Neural crest cell (in vitro differentiated cells): ENCODE measurements at places on chromosomes 2 and 18.

DNA sequence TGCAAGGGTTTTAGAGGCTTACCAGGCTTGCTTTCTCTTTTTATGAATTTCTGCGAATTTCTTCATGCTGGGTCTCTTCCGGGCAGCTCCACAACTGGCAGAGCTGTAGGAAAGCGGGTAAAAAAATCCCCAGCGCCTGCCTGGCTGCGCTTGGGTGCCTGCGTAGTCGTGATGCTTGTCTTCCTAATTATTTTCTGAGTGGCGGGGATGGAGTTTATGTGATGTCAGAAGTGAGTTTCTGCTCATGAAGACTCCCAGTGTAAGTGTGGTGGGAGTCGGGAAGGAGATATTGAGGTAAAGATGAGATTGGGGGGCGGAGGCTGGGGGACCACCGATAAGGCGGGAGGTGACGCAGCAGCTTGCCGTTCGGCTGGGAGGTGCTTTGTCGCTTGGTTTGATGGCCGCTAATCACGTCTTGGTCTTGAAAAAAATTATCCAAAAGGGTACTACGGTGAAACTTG, 229.8 kb downstream of the LDLRAD4 start:
- DNase-seq = no peak

GRCh38 chr2:229179628-229180027, 91.5 kb downstream of the PID1 start:
- no peak for DNase-seq

DNA sequence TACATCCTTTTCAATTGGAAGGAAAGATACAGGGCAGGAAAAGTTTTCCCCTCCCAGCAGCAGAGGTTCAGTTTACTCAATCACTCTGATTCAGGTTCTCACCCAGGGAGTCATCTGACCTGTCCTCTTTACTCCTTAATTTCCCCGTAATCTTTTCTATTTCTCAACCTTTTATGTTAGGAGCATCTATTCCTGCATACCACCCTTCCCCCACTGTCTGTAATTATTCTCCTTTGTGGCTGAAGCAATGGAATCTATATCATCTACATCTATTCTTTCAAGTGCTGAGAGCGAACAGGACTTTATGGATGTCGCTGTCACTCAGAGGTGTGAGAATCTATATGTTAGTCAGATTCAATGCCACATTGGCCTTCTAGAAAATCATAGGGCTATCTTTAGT, 175.2 kb downstream of the NOL4 start:
- DNase-seq = no peak

- no peak for DNase-seq
Measured at GRCh38 chr2:220935789-220936321, 636.2 kb downstream of the EPHA4 start.

DNA sequence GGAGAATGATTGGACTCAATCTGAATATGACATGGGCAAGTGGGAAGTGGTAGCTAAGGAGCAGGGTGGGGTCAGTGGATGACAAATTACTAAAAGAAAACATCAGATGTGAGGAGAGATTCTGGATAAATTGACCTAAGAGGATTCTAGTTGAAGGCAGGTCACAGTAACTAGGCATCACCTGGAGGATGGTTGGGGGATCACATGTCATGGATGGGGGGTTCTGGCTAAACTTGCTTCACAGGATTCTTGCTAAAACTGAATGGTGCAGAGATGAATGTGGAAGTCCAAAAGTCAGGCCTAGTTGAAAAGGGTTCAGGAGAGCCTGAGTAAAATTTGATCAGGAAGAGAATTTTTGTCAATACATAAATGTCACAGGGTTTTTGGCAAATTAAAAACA, 18.3 kb downstream of the CLHC1 start:
- no peak for DNase-seq

DNA sequence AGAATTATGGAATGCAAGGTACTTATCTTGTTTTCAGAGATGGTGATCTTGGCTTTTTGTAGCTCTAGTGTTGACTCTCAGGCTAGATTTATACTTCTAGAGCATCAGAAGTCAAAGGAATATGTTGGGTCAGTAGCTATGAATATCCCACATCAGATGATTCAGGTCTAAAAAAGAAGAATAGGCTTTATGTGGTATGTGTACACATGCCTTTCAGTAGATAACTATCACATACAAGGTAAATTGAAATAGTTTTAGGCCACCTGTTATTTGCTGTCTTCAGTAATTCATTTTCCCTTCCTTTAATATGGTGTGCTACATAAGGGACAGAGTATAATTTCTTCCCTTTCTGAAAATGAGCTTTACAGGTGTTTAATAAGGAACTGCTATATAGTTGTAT, 142.4 kb downstream of the AGPS start:
- DNase-seq = no peak

DNA sequence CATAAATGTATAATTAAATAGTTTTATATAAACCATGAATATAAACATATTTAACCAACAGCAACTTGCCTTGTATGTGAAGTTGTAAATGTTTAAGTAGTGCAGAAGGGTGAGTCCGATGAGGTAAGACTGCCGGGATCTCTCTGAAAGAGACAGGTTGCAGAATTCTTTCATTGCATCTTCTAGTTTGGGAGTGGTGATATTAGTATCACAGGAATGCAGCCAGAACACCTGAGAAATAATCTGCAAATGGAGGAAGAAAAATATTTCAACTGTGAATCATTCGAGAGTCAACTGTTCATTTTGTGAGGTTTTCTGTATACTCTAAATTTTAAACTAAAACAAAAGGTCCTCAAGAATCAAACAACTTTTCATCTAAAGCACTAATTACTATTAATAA, 123.0 kb downstream of the ABCA12 start:
- DNase-seq = no peak

GRCh38 chr2:144693179-144693578, 173.3 kb upstream of the ZEB2 start:
- DNase-seq = no peak
